RKO (cell line): ENCODE measurements at places on chromosomes 7 and 10.

DNA sequence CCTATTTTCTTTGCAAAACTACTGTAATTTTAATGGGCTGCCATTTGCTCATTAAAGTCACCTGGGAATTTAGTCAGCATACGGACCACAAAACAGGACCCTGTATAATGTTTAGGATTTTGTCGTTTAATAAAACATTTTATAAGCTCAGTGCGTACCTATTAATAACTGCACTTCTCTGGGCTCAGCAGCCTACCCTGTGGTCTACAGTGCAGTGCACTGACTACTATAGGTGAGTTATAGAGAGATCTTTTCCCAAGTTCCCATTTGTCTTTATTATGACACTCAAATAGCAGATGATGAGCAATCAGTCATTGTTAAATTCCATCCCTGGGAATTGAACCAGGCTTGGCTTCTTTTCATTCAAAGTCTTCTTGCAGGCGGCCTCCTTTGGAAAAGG lies 433.4 kb upstream of the NFE2L3 start:
- no peak for DNase-seq

DNA sequence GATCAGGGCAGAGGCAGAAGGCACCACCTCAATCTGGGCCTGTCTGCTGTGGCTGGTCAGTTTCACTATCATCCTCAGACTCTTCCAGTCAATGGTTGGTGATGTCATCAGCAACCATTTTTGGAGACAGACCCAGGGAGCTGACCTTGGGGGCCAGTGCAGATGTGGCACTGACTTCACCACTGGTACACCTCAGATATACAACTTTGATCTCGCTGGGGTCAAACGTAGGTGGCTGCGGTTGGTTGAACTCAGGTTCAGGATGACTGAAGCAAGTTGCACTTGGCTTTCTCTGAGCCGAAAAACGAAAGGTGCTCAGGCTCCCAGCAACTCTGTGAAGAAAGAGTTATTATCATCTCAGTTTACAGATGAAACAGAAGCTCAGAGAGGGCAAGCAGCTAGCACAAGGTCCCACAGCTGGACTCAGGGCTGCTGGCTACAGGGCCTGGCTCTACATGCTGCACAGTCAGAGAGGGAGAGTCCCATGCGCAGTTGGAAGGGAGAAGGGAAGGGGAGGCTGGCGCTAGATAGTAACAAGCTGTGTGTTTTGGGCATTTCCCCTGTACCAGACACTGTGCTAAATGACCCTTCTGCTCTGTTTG lies 27.2 kb downstream of the ANKRD16 start:
- no peak for DNase-seq

DNA sequence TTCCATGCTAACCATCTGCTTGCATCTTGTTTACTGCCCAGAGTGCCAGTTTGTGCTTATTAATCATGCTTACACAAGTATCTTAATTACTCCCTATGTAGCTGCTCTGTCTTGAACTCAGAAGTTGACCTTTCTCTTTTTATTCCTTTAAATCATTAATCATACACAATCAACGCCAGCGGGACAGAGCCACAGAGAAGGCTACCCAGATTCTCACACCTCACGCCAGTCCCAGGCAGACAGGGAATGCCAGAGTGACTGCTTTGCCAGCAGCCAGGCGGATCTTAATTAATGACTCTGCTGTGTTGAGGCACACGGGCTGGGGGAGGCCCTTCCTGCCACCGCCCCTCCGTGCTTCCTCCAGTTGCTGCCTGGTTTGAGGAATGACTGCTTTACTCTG lies 229.4 kb downstream of the LRMDA start:
- DNase-seq, result no peak

- peak; percentile 40 for DNase-seq
Observed at GRCh38 chr7:88401009-88401623, 94.4 kb upstream of the STEAP4 start.

DNA sequence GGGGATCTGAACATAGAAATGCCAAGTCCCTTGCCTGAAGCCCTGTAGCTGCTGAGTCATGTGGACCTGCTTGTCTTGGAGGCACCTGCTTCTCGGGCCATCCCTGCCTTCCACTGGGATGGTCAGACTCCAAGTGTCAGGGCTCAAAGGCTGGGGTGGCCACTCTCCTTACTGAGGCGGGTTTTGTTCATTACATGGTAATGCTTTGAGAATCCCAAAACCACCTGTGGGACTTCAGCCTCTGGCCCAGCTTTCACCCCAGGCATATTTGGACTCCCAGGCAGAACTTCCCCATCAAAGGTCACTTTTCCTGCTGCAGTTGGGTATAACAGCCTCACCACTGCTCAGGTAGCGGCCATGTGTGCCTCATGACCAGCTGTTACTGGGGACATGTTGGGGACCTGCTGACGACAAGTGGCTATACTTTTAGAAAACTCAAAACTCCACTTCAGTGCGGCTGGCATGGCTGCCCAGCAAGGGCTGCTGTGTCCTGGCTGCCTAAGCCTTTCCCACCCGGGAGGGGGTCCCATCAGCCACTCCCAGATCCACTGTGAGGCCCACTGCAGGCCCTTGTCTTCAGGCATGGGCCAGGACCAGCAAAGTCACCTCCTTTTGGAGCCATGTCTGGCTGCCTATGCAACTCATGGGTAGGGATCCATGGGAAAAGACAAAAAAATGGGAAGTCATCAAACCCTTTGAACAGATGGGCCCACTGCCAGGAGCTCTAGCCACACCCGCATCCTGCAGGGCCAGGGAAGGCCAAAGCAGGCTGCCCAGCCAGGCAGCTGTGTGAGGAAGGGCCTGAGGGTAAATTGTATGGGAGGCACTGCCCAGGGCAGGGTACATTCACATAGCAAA lies 96.7 kb downstream of the ARHGAP22 start:
- DNase-seq, result no peak

DNA sequence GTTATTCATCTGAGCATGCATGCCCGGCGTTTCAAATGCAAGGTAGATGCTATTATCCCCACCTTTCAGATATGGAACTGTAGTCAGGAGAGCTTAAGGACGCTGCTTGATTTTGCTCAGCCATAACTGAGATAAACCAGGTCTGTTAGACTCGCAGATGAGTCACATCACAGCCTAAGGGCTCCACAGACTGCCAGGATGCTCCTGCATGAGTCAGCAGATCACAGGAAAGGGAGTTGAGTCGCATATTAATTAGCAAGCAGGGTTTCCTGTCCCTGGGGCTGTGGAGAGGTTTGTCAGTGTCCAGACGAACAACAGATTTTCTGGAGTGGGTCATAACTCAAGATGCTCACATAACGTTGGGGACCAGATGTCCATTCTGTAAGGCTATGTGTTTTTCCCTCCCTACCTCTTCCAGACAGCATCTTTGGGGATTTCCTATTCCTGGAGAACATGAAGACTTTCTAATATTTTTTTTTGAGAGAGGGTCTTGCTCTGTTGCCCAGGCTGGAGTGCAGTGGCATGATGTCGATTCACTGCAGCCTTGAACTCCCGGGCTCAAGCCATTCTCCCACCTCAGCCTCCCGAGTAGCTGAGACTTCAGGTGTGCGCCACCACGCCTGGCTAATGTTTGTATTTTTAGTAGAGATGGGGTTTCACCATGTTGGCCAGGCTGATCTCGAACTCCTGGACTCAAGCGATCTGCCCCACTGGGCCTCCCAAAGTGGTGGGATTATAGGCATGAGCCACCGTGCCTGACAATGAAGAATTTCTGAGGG lies 36.7 kb downstream of the PFKFB3 start:
- peak; percentile 99 for DNase-seq

- no peak for DNase-seq
Observed at GRCh38 chr10:69969977-69970376, 82.7 kb upstream of the MACROH2A2 start.

GRCh38 chr10:29802171-29802570 lies 167.4 kb upstream of the SVIL start:
- no peak for DNase-seq

- DNase-seq, result no peak
Observed at GRCh38 chr7:1019789-1020610, 24.3 kb upstream of the GPR146 start.

- no peak for DNase-seq
Observed at GRCh38 chr10:86190291-86190690, 176.3 kb downstream of the GRID1 start.

DNA sequence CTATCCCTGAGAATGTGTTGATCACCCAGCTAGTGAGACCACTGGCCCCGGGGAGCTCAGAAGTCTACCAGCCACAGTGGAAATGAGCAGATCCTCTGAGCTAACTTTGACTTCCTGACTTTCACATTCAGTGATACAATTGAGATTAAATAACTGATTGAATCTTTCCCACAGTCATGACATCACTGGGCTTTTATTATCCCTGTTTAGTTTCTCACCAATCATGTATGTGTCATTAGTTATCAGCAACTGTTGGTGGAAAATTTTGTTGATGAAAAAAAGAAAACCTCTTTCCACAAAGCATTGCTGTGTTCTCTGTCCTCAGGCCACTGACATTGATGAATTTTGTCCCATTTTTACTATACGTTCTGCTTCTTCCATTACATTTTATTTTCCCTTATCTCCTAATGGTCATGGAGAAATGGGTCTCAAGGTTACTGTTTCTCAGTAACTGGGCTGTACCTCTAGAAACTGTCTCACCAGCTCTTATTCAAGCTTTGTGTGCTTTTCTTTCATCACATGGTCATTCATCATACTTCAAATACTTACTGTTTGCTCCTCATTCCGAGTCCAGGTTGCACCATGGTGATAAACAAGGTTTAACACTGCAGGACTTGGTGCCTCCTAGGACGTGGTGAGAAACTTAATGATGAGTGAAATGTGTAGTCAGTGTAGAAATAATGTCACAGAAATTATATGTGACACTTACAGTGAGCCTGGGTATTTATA lies 304.7 kb downstream of the CDK14 start:
- DNase-seq, result no peak

GRCh38 chr10:93703066-93703465 lies 674 bp upstream of the FRA10AC1 start:
- peak; percentile 11 for DNase-seq

GRCh38 chr10:101385866-101386658 lies 32.1 kb downstream of the BTRC start:
- no peak for DNase-seq

- DNase-seq, result no peak
Observed at GRCh38 chr7:93146472-93147141, 1.6 kb downstream of the SAMD9L start.

DNA sequence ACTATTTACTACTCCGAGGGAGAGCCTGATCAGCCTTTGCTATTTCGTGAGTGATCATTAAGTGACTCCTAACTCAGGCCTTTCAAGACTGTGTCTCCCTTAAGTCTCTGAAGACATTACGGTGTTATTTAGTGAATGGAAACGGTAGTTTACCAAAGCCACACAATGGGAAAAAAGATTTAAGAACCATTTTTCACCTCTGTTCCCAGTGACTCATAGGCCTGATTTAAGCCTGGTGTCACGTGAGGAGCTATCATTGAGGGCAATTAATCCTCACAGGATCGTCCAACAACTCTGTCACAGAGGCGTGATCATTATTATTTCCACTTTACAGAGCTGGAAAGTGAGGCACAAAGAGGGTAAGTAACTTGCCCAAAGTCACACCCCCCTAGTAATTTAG lies 20.3 kb downstream of the C10orf90 start:
- DNase-seq, result no peak

DNA sequence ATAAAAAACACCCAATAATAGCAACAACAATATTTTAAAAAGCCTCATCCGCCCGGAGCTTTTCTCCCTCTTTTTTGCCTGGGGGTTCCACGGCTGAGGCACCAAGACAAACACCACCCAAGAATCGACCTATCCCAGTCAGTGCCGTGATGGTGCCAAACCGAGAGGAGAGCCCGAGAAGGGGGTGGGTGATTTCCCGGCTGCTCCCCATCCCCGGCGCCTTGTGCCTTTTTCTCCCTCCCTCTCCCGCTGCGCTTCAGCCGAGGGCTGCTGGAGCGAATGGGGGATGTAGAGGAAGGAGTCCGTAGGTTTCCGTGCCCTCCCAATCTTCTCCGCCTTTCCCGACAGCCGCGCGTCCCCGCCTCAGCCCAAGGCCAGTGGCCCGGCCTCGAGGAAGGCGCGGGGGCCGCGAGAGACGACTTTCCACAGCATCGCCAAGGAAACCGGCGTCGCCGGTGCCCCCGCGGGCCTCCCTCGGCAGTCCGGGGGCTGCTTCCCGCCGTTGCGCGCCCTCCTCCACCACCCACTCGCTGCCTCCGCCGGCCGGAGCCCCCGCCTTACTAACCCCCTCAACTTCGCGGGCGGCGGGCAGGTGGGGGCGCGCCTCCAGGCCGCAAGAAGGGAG lies 1.3 kb downstream of the EGR2 start:
- no peak for DNase-seq

- peak; percentile 36 for DNase-seq
Observed at GRCh38 chr7:17971411-17971810, 31.1 kb upstream of the SNX13 start.

- DNase-seq, result no peak
Observed at GRCh38 chr10:43756341-43756740, 107.7 kb upstream of the ZNF32 start.

DNA sequence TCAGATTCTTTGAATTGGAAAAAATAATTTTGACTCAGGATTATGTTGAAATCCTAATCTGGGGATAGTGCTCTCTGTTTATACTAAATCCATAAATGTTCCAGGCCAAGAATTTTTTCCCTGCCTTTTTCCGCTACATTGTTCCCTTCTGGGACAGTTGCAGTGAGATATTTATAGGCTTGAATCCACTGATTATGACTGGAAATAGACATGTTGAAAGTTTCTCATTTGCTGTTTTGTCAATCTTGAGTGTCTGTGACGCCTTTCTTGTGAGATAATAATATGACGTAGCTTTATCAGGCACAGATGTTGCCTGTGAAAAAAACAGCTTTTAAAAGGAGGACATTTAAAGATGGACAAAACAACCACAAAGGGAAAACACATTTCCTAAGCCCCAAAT lies 155.9 kb downstream of the ARID5B start:
- no peak for DNase-seq

DNA sequence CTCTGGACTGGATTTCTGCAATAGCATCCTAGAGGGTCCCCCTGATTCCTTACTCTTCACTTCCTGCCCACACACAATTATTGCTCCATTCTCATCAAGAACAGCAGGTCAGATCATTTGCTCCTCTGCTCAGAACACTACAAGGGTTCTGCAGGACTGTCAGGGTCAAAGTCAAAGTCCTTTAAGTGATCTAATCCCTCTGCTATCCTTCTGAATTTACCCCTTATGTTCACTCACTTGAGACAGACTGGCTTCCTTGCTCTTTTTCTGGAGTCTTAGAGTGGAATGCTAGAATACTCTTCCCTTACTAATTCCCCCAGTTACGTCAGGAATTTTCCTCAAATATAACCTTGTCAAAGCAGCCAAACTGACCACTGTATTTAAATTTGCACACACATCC lies 7.5 kb upstream of the POT1 start:
- DNase-seq, result no peak
